ENCODE measurements at places on chromosomes 1 and 21. TPM values are rescaled to one million over a fixed set of nuclear protein-coding genes. Genes with fewer than 3 reads are reported as not detected.

The TDRD5 gene
- polyA plus RNA-seq = 0.90 TPM

GRCh38 chr1:45752441-45753052 lies 2.1 kb upstream of the IPP start:
- DNase-seq = no peak

- DNase-seq = no peak
Observed at GRCh38 chr1:223759273-223759672, 46.9 kb downstream of the CAPN2 start.

- DNase-seq = no peak
Observed at GRCh38 chr1:198678901-198679329, 40.1 kb downstream of the PTPRC start.

GRCh38 chr1:26289158-26290059 lies 9.5 kb downstream of the SH3BGRL3 start:
- peak; percentile 47 for DNase-seq

DNA sequence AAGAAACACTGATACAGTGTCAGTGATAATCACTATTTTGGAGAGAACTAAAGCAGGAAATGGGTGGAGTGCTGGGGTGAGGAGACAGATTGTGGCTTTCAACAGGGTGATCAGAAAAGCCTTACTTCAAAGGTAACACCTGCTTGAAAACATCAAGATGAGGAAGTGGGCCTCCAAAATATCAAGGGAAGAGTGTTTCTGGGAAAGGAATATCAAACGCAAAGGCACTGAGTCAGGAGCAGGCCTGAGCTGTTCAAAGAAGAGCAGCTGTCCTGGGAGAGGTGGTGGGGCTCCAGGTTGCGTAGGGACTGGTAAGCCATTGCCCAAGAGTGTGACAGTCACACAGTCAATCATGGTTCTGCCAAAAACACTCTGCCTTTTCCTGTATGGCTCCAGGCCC lies 47.1 kb upstream of the ATP1A1 start:
- no peak for DNase-seq

- DNase-seq = no peak
Observed at GRCh38 chr21:31162827-31163226, 124.6 kb upstream of the KRTAP19-8 start.

DNA sequence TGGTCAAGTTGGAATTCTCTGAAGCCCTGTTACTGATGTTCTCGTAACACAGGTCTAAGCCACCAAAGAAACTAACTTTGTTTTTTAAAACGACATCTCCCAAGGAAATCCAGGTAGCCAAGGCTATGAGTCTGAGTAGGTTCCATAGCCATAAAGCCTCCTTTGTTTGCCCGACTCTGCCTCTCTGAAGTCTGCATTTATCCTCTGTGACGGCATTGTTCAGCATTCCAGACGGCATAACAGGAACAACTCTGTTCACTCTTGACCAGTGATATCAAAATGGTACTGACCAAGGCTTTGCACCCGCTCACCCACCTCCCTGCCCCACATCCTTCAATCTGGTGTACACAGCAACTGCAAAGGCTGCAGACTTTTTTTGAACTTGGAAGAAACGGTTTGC lies 14.8 kb downstream of the URB1 start:
- DNase-seq = no peak

- peak; percentile 72 for DNase-seq
Observed at GRCh38 chr1:46301808-46302640, 1.4 kb downstream of the LRRC41 start.

- DNase-seq = no peak
Observed at GRCh38 chr1:13732971-13733667, 33.1 kb downstream of the PRDM2 start.

The GBP6 gene
- polyA plus RNA-seq = 0.08 TPM

- DNase-seq = no peak
Observed at GRCh38 chr1:157315544-157315943, 177.3 kb upstream of the ETV3 start.

GRCh38 chr1:8989821-8990220 lies 36.4 kb downstream of the SLC2A7 start:
- DNase-seq = no peak

DNA sequence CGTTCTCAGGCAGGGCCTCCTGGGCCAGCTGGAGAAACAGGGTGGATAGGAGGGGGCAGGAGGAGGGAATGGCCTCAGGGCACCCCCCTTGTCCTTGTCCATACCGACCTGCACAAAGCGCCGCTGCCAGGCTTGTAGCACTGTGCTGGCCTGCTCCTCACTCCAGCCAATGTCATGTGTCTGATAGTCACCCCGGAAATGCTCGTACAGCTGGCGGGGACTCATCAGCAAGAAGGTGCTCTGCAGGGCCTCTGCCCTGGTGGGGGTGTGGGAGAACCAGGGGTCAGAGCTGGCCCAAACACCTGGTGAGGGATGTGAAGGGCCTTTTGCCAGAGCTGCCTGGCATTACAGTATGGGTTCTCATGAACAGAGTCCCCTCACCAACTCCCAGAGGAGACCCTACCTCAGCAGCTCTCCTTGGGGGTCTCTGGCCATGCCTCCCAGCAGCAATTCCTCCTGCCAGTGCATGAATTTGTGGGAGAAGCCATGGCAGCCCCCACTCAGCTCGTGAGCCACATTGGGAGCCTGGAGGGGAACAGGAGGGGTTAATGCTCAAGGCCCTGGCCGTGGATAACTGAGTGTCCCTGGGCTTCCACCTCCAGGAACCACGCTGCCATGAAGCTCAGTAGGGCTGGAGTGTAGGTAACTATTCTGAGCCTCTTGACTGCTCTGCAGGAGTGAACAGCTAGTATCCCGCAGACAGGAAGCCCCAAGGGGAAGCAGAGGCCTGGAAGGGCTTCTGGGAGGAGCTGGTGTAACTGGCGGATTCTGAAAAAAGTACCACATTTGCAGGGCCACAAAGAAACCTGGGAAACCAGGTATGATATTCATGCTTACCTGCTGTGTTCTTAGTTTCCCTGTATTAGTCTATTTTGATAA lies 13.3 kb downstream of the PTCH2 start:
- DNase-seq = no peak

The OR6K3 gene
- 0.32 TPM for polyA plus RNA-seq

DNA sequence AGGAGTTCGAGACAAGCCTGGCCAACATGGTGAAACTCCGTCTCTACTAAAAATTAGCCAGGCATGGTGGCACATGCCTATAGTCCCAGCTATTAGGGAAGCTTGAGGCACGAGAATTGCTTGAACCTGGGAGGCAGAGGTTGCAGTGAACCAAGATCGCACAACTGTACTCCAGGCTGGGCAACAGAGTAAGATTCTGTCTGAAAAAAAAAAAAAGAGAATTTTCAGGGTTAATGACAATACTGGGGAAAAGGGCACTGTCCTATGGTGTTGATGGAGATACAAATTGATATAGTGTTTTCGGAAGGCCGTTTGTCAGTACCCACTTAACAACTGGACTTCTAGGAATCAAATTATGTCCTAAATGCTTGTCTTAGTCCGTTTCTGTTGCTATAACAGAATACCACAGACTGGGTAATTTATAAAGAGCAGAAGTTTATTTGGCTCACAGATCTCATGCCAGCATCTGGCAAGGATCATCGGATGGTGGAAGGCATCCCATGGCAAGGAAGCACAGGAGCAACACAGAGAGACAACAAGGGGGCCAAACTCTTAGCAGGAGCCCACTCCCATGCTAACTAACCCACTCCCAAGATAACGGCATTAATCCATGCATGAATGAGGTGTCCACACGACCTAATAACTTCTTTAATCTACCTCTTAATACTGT lies 41.3 kb downstream of the ZBTB8A start:
- DNase-seq = no peak

DNA sequence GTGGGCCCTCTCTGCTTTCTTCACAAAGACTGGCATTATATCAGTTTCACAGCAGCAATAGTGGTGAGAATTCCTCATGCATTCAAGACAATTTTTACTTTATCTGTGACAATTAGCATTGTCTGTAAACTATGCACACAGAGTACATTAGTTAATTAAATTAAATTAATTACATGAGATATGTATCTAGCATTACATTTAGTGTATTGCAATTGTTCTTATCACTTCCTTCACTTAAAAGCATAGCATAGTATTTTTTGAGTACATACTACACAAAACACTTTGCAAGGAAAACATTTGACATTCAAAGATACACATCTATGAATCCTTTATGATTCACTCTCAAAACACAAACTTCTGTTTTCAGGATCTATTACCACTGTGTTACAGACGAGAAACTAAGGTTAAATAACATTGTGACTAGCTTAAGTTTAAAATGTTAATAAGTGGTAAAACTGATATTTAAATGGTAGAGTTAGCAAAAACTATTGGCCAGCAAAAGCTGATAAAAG lies 1542.6 kb downstream of the PLA2G4A start:
- no peak for DNase-seq

The LCE1F gene
- polyA plus RNA-seq = not detected

The TINAGL1 gene
- 89.5 TPM for polyA plus RNA-seq

The VCAM1 gene
- polyA plus RNA-seq = 38.0 TPM

DNA sequence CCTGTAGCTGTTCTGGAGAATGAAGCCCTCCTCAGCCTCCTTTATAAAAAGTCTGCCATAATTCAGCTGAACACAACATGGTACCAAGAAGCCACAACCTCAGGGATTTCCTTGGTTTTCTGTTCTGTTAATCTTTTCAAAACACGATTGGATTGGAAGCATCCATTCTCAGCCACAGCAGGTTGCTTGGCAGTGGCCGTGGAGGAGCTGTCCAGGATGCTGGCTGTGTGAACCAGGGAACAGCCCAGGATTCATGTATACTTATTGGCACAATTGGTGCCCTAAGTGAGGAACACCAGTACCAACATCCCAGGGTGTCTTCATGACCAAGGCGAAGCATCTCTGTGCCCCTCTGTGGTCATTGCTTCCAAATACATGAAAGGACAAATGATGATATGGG lies 393.5 kb downstream of the CAMTA1 start:
- no peak for DNase-seq

DNA sequence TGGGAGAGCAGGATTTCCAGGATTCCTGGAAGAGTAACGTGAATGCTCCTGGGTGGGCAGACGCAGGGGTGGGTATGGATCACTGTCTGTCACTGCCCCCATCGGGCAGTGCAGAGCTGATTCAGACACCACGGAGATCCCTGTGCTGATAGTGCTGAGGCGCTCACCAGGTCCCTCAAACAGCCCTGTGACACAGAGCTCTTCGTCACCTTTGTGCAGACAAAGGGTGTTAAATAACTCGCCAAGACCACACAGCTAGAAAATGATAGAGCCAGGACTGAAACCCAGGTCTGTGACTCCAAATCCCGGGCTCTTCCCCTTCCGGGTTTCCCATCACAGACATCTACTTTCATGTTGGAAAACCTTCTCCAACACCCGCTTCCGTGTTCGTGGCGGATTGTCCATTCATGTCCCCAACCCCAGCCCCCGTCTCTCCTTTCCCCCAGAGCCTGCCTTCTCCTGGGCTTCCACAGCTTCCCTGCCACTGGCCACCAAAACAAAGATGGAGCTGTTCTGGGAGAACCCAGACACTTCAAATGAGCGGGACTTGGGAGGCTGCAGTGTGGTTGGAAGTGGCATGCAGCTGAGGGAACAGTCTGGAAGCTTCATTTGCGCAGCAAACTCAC lies 2.6 kb downstream of the EFHD2 start:
- DNase-seq = no peak

DNA sequence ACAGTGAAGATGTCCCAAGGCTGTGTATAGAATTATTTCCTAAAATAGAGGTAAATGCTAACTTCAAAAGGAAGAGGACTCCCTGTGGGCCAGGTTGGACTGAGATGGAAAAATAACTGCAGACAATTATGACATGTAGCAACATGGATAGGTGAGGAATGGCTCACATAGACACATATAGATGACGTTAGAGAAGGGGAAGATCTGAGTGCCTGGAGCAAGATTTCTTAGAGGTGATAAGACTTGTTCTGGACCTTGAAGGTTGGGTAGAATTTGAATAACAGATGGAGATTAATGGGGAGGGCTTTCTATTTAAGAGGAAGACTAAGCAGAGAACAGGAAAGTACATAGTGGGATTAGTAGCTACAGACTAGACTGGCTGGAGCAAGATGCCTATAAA lies 76.9 kb downstream of the C1orf21 start:
- DNase-seq = no peak

- DNase-seq = no peak
Observed at GRCh38 chr1:56562891-56563452, 16.4 kb downstream of the PLPP3 start.

The GSTM5 gene
- 9.5 TPM for polyA plus RNA-seq

DNA sequence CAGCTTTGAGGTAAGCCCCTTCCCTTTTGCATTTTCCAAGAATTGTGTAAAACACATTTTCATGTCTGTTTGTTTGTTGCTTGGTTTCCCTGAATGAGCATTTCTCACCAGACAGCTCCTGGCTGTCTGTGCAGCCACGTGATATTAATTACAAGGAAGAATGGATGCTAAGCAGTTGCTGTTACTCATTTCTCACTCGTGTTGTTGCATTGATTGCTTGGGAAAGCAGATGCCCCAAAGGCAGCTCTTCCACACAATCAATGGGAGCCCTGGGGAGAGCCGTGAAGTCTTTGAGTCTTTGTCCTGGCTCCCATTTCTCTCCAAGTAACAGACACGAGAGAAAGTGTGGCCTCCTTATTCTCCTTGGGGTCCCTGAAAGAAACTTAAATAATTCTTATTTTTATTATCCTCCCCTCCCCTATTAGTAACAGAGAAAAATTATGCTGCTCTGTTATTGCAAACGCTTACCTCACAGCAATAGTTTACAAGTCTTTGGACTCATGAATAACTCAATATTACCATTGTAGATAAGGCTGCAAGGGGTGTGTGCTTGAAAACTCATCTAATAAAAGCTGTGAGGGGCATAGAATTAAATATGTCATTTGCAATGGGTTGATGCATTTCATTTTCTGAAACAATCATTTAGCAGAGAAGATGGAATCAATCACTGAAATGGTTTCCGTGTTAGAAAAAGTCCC lies 127.7 kb upstream of the CAMK1G start:
- no peak for DNase-seq

All from adrenal gland (tissue), 19 donors.